ENCODE measurements at places on chromosomes 2 and 18.
A peak's percentile ranks its signal among the peaks of the same experiment; 100 is the strongest.

- no peak for DNase-seq
Measured at GRCh38 chr2:150167711-150168110, 319.8 kb downstream of the RND3 start.

GRCh38 chr2:134897932-134898331, 20.7 kb upstream of the CCNT2 start:
- DNase-seq: peak; percentile 2

- peak; percentile 39 for DNase-seq
Measured at GRCh38 chr2:16861530-16861929, 195.9 kb upstream of the CYRIA start.

DNA sequence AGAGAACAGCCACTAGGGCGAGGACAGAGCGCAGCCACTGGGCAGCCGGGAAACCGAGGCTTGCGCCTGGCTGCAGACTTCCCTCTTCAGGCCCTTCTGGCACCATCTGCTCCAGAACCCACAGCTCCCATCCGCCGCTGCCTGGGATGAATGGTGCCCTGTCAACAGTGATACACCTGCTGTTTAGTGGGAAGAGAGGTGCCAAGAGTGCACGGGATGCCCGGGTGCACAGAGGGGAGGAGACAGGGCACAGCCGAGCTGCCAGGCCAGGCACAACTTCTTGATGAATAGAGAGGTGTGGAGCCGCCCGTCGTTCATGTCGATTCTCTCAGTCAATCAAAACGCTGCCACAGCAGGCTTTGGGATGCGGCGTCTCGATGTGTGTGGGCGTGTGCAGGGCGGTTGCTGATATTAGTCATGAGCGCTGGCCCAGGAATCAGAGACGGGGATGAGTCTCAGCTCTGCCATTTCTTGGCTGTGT, 39.5 kb downstream of the RRM2 start:
- no peak for DNase-seq

DNA sequence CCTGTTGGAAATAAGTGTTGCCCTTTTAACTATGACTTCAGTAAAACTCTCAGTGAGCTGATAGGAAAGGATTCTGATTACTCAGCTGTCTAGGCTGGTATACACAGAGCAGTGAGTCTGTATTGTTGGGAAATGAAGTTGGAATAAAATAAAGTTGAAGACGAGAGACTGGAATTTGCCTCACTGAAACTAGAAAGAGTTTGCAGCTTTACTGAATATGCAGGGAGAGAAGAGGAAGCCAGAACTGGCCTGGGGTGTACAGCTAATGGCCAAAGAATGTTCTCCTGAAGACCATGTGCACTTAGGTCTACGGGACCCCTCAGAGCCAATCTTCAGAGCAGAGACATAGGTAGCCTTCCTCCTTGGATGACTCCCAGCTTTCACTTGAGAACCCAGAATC, 26.5 kb downstream of the EIF4E2 start:
- DNase-seq: peak; percentile 12

- no peak for DNase-seq
Measured at GRCh38 chr2:136059036-136059472, 58.9 kb downstream of the CXCR4 start.
